SK-MEL-5 (cell line): ENCODE measurements at places on chromosomes 1 and 21. TPM values are rescaled to one million over a fixed set of nuclear protein-coding genes. Genes with fewer than 3 reads are reported as not detected.

The CELA2B gene
- not detected in 2 replicates for total RNA-seq

The ANXA9 gene
- 0.48 and 1.1 TPM in 2 replicates for total RNA-seq

The LORICRIN gene
- total RNA-seq: not detected in 2 replicates

The ZC3H11A gene
- total RNA-seq: 75.1 and 85.2 TPM in 2 replicates

The ALPL gene
- total RNA-seq: 0.29 and 0.50 TPM in 2 replicates

The FAM72C gene
- total RNA-seq: 3.6 and 4.7 TPM in 2 replicates

The CFHR5 gene
- not detected in 2 replicates for total RNA-seq

The SPATA46 gene
- 0.32 TPM in 1 of 2 replicates, not detected in the other for total RNA-seq

The KIF26B gene
- total RNA-seq: 1.4 and 1.5 TPM in 2 replicates

The CHI3L1 gene
- 0.08 TPM in 1 of 2 replicates, not detected in the other for total RNA-seq

The DEPDC1 gene
- 23.3 and 27.6 TPM in 2 replicates for total RNA-seq

The DPM3 gene
- total RNA-seq: 28.5 and 36.9 TPM in 2 replicates

The VAMP3 gene
- total RNA-seq: 102 and 104 TPM in 2 replicates

The KCTD3 gene
- 26.6 and 27.0 TPM in 2 replicates for total RNA-seq

The KCNJ15 gene
- not detected in 2 replicates for total RNA-seq
